RCC 7860 (cell line): ENCODE measurements at places on chromosomes 7 and 10.

- DNase-seq, result no peak
Measured at GRCh38 chr7:9600974-9601373, 1167.6 kb downstream of the NXPH1 start.

- DNase-seq, result no peak
Measured at GRCh38 chr7:93119191-93119905, 1.6 kb upstream of the SAMD9 start.

DNA sequence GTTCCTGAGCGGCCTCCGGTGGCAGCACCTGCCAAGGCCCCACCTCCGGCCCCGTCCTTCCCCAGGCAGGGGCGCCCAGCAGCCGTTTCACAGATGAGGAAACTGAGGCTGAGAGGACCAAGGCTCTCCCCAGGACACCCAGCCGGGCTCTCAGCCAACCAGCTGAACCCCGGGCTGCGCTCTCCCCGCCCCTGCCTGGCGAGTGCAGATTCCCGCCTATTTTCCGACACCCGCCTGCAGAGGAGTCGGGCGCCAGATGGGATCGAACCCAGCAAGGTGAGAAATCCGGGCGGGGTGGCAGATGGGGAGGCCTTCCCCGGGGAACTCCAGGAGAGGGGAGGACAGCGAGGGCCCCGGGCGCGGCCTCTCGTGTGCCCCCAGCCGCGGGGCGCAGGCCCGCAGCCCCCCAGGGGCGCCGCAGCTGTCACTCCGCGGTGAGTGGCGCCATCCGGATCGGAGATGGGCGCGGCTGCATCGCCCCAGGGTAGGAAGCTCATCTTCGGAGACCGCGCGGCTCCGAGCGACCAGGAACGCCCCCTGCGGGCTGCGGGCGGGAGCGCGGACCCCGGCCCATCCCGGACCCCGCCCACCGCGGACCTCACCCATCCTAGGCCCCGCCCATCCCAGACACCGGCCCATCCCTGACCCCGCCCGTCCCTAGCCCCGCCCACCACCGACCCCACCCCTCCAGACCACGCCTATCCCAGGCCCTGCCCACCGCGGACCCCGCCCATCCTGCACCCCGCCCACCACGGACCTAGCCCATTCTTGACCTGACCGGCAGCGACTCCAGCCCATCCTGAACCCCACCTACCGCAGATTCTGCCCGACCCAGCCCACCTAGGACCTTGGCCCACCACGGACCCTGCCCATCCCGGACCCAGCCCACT, 90.3 kb downstream of the MICALL2 start:
- DNase-seq, result no peak

GRCh38 chr10:54772468-54773122, 28.4 kb downstream of the PCDH15 start:
- no peak for DNase-seq

DNA sequence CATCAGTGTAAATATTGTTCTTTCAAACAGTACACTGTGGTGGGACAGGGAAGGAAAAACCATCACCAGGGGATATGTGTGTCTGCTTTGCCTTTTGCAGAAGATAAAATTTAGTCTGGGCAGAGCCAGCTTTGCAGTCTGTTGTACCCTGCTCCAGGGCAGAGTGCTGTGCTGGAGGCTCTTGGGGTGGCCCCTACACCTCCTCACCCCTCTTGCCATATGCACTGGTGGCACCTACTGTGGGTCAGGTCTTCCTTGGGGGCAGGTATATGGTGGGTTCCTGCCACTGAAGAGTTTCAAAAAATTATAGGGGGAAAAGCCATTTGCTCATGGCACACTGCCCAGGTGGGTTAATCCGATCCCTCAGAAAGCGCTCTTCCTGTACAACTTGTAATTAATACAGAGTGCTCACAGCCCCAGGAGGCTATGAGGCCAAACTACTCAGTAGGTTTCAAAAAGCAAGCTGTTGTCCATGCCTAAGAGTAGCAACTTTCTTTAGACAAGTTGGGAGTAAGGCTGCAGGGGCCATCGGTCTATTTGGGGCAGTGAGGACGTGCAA, 112.7 kb upstream of the BMPER start:
- DNase-seq, result no peak

GRCh38 chr10:25804505-25804904, 129.5 kb upstream of the MYO3A start:
- DNase-seq, result no peak

GRCh38 chr7:149708026-149708425, 65.4 kb downstream of the ZNF467 start:
- no peak for DNase-seq

DNA sequence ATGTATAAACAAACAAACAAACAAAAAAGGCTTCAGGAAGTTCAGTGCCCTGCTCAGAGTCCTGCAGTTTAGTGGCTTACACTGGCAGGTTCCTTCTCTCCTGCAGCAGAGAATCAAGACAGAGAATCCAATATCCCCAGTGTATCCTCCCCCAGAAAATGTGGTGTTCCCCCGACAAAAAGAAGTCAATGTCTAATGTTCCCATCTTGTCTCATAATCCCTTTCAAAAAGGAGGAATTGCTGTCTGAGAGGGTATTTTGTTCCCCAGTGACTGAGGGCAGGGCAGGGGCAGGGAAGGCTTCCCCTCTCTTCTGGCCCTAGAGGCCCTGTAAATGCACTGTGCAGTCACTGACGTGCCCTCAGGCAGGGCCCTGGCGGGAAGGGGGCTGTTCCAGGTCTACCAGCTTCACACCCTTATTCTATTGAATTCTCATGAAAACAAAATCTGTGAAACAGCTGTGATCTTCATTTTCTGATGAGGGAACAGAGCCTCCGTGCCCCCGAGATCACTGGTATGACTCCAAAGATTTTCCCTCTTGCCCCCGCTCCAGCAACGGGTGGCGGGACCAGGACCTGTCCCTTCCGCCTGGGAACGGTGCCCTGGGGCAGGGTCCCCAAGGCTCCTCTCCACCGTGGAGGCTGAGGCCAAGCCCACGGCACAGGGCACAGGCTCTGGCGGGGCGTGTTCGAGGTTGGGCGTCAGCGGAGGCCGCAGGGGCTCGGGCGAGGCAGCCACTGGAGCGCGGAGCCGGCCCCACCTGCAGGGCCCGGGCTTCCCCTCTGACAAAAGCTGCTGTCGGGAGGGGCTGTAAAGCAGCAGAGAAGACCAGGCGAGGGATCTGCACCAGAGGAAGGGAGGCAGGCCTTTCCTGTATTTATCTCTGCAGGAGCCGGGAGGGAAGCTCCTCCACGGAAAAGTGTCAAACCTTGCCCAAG, 13.4 kb upstream of the WDFY4 start:
- no peak for DNase-seq

DNA sequence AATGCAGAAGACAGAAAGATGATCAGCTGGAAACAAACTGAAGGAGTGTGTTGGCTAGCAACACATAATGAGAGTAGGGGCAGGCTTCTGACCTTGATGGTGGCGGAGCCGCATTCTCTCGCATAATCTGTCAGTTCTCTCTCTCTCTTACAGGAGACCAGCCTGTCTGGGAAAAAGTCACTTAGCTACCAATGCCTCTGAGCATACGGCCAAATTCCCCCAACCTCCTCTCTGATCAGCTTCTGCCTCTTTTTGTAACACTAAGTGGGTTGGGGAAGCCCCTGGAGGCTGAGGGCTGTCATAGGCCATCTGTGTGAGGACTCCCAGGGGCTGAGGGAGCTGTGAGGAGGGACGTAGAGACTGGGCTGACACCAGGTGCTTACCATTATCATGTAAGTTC, 104.6 kb downstream of the HIPK2 start:
- peak; percentile 42 for DNase-seq

DNA sequence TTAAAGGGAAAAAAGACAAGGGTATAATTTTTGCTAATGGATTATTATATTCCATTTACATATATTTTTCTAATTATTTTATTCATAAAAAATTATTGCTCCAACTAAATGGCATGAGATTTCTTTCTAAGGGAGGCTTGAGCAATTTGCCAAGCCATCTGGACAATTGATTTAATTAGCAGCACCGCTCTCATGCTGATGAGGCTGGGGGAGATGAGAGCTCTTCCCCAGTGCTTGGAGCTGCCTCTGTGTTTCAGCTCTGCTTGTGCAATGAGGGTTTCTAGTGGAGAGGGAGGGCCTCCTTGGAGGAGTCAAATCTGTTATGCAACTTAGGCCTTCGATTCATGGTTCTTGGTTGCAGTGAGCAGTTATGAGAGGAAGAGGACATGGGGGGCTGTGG, 574.3 kb downstream of the TCERG1L start:
- no peak for DNase-seq

DNA sequence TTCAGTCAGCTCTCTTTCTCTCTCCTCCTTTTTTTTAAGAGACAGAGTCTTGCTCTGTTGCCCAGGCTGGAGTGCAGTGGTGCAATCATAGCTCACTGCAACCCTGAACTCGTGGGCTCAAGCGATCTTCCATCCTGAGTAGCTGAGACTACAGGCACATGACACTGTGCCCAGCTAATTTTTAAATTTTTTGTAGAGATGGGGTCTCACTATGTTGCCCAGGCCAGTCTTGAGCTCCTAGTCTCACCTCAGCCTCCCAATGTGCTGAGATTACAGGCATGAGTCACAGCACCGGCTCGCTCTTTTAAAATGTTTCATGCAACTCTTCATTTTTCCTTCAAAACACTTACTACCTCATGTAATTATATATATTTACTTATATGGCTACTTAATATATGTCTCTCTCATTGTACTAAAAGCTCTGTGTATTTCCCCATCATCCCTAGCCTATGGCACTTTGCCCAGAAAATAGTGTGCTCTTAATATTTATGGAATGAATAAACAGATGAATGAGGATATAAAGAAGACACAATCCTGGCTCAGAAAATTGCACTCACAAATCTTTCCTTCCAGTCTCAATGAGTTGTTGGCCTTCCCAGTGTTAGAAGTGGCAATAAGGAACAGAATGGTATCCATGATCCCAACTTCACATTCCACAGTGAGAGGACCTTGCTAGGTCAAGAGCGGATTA, 33.9 kb downstream of the EBLN1 start:
- no peak for DNase-seq

- no peak for DNase-seq
Measured at GRCh38 chr7:79774150-79774549, 320.7 kb upstream of the MAGI2 start.

- no peak for DNase-seq
Measured at GRCh38 chr7:116310141-116310540, 99.8 kb downstream of the TES start.

GRCh38 chr10:85548034-85548433, 818.6 kb downstream of the GRID1 start:
- peak; percentile 30 for DNase-seq

- DNase-seq, result no peak
Measured at GRCh38 chr7:43057141-43057540, 55.3 kb upstream of the HECW1 start.

GRCh38 chr10:110241841-110242240, 34.4 kb downstream of the MXI1 start:
- no peak for DNase-seq

DNA sequence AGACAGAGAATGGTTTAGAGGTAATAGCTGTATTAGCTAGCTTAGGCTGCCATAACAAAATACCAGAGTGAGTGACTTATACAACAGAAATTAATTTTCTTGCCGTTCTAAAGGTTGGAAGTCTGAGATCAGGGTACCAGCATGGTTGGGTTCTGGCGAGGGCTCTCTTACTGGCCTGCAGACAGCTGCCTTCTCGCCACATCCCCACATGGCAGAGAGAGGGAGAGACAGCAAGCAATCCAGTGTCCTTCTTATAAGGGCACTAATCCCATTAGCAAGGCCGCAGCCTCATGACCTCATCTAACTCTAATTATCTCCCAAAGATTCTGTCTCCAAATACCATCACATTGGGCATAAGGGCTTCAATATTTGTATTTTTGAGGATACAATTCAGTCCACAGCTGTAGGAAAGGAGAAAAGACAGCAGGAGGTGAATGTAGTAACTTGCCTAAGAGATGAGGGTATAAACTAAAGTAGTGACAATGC, 3.6 kb upstream of the STAM start:
- DNase-seq, result no peak

GRCh38 chr7:155815332-155816191, 3.3 kb upstream of the SHH start:
- peak; percentile 56 for DNase-seq
